CD4-positive, CD25-positive, alpha-beta regulatory T cell (primary cell): ENCODE measurements at places on chromosomes 2 and 18. TPM values are rescaled to one million over a fixed set of nuclear protein-coding genes. Genes with fewer than 3 reads are reported as not detected.

GRCh38 chr2:227578642-227579041 is 20.1 kb upstream of the SCYGR2 start:
- DNase-seq: no peak

DNA sequence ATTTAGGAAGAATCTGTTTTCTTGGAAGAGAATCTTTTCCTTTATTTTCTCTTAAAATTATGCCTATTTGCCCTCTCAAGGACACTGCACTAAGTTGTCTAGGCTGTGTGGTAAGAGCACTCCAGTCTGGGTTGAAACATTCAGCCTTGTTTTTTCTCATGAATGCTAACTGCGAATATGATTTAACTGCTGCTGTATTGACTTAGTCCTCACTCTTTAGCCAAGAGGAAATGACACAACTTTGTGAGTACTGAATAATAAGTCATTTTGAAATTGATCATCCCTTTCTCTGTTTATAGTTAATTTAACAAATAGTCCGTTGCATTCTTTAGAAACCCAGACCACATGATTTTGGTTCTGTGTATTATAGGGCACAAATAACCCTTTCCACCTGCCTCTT is 4.5 kb upstream of the RND3 start:
- DNase-seq: no peak

- DNase-seq: no peak
Measured at GRCh38 chr2:21860907-21861306, 737.1 kb downstream of the TDRD15 start.

DNA sequence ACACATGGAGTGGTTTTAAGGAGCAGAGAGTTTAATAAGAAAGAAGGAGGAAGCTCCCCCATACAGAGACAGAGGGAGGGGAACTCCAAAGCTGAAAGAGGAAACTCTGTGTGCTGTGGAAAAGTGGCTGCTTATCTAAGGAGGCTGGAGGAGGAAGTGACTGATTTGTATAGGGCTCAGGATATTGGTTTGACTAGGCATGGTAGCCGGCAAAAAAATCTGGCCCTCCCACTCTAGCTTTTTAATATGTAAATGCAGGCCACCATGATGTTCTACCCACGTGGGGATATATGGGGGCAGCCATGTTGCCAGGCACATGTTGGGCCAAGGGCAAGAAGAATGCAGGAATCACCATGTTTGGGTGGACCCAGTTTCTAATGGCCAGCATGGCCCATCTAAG is 64.3 kb downstream of the HNMT start:
- DNase-seq: no peak

DNA sequence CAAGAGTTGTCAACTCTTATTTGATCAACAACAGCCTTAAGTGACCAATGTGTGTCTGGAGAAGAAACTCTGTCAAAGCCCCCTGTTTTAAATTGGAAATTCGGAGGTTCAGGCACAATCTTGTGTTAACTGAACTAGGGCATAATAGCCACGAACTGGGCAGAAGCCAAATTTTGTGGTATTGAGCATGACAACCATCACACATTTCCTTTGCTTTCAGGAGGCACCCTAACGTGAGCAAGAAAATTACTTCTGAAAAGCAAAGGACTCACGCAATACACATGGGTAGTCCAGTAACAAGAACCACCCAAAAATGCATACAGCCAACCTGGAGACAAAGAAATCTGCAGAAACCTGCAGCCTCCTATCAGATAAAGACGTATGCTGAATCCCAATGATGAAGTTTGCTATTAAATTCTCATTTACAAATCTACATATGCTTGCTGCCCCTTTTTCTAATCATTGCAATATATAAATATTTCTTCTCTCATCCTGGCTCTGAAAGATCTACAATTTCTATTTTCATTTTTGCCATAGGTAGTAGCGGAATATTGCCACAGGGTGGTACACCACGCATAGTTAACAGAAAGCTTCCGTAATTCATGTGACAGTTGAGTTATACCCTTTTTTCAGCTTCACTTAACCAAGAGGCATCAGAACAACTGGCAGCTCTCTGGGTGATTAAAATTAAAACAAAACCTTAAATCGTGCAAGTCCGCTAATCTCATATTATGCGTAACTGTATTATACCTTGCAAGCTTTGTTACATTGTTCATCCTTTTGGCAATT is 495.8 kb downstream of the NRXN1 start:
- peak; percentile 0 for DNase-seq

DNA sequence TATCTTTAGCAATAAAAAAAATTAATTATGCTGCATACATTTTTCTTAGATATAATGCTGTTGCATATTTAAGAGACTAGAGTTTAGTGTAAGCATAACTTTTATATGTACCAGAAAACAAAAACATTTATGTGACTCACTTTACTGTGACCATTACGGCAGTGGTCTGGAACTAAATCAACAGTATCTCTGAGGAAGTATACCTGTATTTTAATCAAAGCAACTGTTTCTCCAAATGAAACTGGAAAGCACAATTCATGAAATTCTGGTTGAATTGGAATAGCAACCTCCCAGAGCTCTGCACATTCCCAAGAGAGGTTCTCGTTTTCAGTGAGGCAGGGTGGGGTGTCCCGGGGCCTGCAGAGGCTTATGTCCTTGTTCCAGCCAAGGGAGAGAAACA is 112.2 kb upstream of the TACR1 start:
- no peak for DNase-seq

- DNase-seq: no peak
Measured at GRCh38 chr18:76453932-76454331, 41.1 kb downstream of the ZNF516 start.

- DNase-seq: no peak
Measured at GRCh38 chr2:214575465-214575864, 164.6 kb downstream of the VWC2L start.

GRCh38 chr2:23571527-23572282 is 186.7 kb downstream of the KLHL29 start:
- DNase-seq: no peak

DNA sequence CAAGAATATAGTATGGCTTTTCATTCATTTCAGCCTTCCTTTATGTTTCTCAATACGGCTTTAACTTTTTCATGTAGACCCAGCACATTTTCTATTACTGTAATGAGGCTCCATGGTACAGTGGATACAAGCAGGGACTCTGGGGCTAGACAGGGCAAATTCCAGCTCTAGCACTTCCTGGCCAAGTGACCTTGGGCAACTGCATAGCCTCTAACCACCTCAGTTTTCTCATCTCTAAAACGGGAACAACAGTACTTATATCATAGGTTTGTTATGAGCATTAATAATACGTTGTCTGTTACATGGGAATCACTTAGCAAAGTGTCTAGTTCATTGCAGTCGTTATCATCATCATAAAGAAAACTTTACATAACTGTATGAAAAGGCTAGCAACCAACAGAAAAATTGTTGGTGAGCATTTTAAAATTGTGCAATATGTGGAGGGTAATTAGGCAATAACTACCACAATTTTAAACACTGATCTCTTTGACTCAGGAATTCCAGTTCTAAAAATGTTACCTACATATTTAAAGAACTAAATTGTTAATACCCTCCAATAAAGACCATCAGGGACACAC is 13.7 kb upstream of the RMDN2 start:
- no peak for DNase-seq

- no peak for DNase-seq
Measured at GRCh38 chr2:193272011-193272410, 1077.3 kb upstream of the TMEFF2 start.

- DNase-seq: no peak
Measured at GRCh38 chr2:189049709-189050164, 75.6 kb downstream of the COL3A1 start.

DNA sequence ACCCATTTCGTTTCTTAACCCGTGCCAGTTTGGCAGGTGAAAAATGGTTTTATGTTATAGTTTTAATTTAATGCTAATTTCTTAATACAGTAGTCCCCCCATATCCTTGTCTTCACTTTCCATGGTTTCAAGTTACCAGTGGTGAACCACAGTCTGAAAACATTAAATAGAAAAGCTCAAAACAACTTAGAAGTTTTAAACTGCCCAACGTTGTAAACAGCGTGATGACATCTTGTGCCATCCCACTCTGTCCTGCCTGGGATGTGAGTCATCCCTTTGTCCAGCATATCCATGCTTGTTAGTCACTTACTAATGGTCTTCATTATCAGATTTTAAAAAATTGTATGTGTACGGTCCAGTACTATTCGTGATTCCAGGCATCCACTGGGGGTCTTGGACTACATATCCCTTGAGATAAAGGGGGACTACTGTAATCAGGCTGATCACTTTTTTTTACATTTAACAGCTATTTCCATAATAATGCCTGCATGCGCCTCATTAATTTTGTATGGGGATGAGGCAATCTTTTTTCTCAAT is 31.9 kb downstream of the SLC66A3 start:
- DNase-seq: no peak

GRCh38 chr2:69227716-69228115 is 159.3 kb downstream of the GFPT1 start:
- DNase-seq: no peak

DNA sequence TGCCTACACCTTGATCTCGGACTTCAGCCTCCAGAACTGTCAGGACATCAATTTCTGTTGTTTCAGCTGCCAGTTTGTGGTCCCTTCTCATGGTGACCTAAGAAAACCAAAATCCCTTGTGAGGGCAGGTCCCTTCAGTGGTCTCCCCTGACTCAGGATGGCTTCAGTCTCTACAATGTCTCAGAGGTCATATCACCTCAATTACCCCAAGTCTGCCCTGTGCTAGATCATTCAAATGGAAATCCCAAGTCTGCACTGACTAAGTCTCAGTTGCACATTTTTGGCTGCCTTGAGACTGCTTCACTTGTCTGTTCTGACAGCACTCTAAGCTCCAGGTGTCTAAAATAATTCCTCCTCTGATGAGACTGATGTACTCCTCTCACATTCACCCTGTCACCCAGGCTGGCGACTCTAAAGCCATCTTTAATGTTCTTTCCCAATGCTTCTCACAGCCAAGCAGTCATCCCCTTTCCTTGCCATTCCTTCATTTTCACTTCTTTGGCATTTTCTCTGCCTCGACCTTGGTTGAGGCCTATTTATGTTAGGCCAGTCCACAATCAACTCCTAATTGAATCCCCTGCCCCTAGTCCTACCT is 470.8 kb downstream of the DLGAP1 start:
- no peak for DNase-seq

- DNase-seq: no peak
Measured at GRCh38 chr2:164114937-164115336, 379.1 kb upstream of the FIGN start.

GRCh38 chr18:24964216-24964615 is 387.8 kb downstream of the ZNF521 start:
- DNase-seq: peak; percentile 2

- peak; percentile 68 for DNase-seq
Measured at GRCh38 chr2:61670591-61671501, 132.7 kb upstream of the XPO1 start.

DNA sequence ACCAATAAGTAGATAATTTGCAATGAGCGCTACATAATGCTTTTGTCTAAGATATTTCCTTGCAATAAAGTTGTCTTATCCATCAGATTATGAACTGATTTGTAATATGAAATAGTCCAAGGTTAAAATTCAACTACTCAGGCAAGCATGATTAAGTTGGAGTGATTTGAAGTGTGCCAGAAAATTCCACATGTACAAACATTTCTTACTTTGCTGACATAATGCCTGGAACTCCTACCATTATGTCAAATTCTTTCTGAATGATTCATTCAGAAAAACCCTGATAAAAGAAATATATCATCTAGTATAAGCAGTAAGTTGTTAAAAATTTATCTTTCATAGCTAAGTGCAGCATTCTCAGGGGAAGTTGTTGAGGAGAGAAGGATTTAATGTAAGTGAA is 87.3 kb downstream of the CBLN2 start:
- DNase-seq: no peak

DNA sequence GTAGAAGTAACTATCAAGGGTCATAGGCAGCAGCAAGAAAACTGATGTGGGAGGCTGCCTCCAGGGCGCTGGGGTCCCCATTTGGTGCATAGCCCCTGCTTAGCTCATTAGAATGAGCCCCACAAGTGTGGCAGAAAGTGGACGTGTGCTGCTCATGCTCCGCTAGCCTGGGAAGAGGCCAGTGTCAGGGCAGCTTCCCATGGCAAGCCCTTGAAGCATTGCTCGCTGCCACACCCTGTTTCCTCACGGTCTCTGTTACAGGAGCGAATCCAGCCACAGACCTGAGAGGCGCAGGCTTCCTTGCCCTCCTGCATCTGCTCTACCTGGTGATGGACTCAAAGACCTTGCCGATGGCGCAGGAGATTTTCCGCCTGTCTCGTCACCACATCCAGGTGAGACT is 22.5 kb downstream of the ELMOD3 start:
- no peak for DNase-seq

The IL1R2 gene
- 1.8 TPM for total RNA-seq

The TUBA4B gene
- total RNA-seq: not detected

The ITPRIPL1 gene
- total RNA-seq: 27.8 TPM

The GNAL gene
- 0.76 TPM for total RNA-seq

The SRBD1 gene
- 18.2 TPM for total RNA-seq

The NAT8 gene
- not detected for total RNA-seq
